ENCODE measurements at places on chromosomes 6 and 20.

DNA sequence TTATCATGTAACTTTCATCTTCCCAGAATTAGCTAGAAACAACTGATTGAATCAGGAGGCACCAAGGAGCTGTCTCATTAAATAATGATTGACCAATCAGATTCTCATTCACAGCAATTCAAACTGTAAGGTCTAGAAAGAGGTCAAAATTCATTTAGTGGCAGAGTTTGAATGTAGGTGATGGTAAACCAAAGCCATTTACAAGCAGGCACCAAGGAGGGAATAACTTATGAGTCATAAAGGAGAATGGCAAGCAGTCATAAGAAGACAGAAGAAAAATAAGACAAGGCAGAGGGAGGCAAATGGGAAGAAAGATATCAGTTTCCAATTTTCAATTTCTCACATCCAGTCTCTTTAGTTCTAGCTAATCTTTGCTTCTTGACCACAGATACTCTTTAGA, 52.9 kb upstream of the DEFB112 start:
- DNase-seq = no peak

GRCh38 chr20:58634521-58635278, 16.4 kb upstream of the STX16 start:
- DNase-seq = peak; percentile 34

- no peak for DNase-seq
These were observed 6.3 kb upstream of the SMIM28 start for GRCh38 chr6:138371452-138371711.

GRCh38 chr6:81785377-81785776, 32.9 kb upstream of the TENT5A start:
- no peak for DNase-seq

- no peak for DNase-seq
These were observed 155.5 kb downstream of the TMEM242 start for GRCh38 chr6:157167837-157168236.

DNA sequence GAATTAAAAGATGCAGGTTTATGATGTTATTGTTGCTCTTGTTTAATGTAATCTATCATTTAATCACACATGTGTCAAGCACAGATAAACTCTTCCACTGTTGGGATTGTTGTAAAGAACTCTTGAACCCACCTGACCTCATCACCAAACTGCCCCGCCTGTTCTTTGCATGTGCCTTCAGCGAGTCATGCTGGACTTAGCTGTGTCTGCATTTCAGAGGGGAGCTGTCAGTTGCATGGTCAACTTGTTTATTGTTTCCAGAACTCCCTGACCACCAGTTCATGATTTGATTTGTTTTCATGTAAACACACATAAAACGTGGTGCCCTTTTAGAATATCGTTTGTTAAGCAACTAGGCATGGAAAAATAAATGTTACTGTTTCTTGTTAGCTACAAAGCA, 93.6 kb downstream of the KHDC1L start:
- no peak for DNase-seq

Data from AG08396 (cell line).